ENCODE measurements at places on chromosomes 16 and 17. TPM values are rescaled to one million over a fixed set of nuclear protein-coding genes. Genes with fewer than 3 reads are reported as not detected.

The SRRM2 gene
- 245 TPM for total RNA-seq

The AATK gene
- total RNA-seq, result 1.0 TPM

The KCNJ18 gene
- total RNA-seq, result not detected

The ARSG gene
- 3.1 TPM for total RNA-seq

The MLST8 gene
- total RNA-seq, result 29.3 TPM

The SEPTIN1 gene
- 1.3 TPM for total RNA-seq

The CCP110 gene
- 12.1 TPM for total RNA-seq

The SPATA22 gene
- total RNA-seq, result 2.6 TPM

The GP2 gene
- total RNA-seq, result not detected

The CYBA gene
- 495 TPM for total RNA-seq

The NACA2 gene
- total RNA-seq, result not detected

The SLC5A11 gene
- not detected for total RNA-seq

The OR3A3 gene
- not detected for total RNA-seq

The CCL2 gene
- total RNA-seq, result 24.1 TPM

The VAT1 gene
- total RNA-seq, result 420 TPM

The FAM171A2 gene
- 6.2 TPM for total RNA-seq

The INO80E gene
- 23.5 TPM for total RNA-seq

The PYY gene
- total RNA-seq, result not detected

The TMC8 gene
- total RNA-seq, result 7.6 TPM

The SP6 gene
- 0.17 TPM for total RNA-seq

The CTRB2 gene
- not detected for total RNA-seq

The HP gene
- 32.4 TPM for total RNA-seq

The DNAH9 gene
- total RNA-seq, result 4.4 TPM

The AGRP gene
- total RNA-seq, result not detected

The PRRT2 gene
- total RNA-seq, result 2.9 TPM

The OTOP2 gene
- not detected for total RNA-seq

The KLHL10 gene
- 0.51 TPM for total RNA-seq

The GRB7 gene
- not detected for total RNA-seq

The EXOC3L1 gene
- 2.0 TPM for total RNA-seq

The NEUROD2 gene
- not detected for total RNA-seq

The DHRS7C gene
- total RNA-seq, result not detected

The CSH1 gene
- not detected for total RNA-seq

The SRR gene
- total RNA-seq, result 2.8 TPM

The GHDC gene
- 43.5 TPM for total RNA-seq

The ABCC3 gene
- 12.2 TPM for total RNA-seq

The SCRN2 gene
- total RNA-seq, result 53.9 TPM

The C17orf100 gene
- 0.85 TPM for total RNA-seq

The KRT39 gene
- not detected for total RNA-seq

The CACNG3 gene
- not detected for total RNA-seq

The TMEM208 gene
- total RNA-seq, result 35.2 TPM

The NUPR1 gene
- 64.7 TPM for total RNA-seq

The TIGD7 gene
- 4.1 TPM for total RNA-seq

The MYH13 gene
- not detected for total RNA-seq

The DPEP3 gene
- total RNA-seq, result not detected

The ABCC11 gene
- total RNA-seq, result not detected

The NFE2L1 gene
- 241 TPM for total RNA-seq

The ENPP7 gene
- not detected for total RNA-seq

The CHMP1A gene
- total RNA-seq, result 40.4 TPM

The HBA1 gene
- total RNA-seq, result 64.5 TPM

The TEX14 gene
- total RNA-seq, result under 0.01 TPM

The PRSS53 gene
- total RNA-seq, result 1.6 TPM

The RPUSD1 gene
- total RNA-seq, result 9.9 TPM

The ADAM11 gene
- total RNA-seq, result 0.57 TPM

The SRCIN1 gene
- total RNA-seq, result 11.5 TPM

The CCL1 gene
- total RNA-seq, result not detected
